NCI-H1105 (cell line): ENCODE measurements at places on chromosomes 2 and 18.

GRCh38 chr18:13550418-13551304, 175.7 kb downstream of the FAM210A start:
- no peak for DNase-seq

DNA sequence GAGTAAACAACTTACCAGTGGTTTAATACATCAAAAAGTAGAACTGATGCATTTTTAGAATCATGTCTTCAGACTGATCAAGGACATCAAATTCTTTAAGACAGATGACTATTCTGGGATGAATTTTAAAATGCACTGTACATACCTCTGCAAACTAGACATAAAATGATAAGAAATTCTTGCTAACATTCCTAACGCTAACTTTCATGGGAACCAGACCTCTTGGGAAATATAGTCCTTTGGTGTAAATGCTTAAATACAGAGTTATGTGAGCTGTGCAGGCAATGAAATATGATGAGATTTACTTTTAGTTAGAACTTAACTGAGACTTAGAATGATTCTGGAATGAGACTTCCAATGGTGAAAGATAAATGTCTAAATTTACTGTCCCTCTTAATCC, 562.0 kb downstream of the NR4A2 start:
- DNase-seq, result no peak

DNA sequence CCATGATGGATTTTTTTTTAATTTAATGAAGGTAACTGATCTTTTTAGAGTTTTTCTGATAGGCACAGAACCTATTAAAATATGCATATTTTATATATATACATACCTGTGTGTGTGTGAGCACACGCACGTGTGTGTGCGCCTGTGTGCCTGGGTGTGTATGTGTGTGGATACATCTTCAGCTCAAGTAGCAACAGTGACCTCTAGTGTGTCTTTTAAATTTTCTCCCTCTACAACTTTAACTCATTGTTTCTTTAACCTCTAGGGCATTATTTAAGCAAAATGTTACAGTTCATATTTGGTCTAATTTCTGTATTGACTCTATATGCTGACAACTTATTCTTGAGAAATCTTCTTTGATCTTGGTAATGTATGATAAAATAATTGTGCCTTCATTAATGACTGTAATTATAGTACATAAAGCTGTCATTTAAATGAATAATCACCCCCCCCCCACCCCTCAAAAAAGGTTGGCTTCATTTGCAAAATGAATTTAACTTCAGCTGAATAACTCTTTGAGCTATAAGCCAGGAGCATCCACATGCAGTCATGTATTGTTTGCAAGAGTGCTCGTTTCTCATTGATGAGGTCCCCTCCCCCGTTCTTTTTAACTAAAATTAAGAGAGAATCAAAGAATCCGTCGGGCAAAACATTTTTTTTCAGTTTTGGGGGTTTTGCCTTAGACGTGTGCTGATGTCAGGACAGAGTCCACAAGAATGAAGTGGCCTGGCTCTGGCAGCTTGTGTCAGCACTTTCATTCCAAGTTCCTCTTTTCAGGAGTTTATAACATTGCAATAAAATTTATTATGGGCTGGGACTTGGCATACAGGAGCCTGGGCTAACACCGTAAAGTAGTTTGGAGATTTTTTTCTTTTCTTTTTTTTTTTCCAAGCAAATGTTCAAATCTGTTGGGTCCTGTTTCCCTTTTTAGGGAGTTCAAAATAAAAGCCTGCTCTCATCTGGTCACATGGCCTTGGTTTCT, 80.0 kb downstream of the ETAA1 start:
- peak; percentile 37 for DNase-seq

DNA sequence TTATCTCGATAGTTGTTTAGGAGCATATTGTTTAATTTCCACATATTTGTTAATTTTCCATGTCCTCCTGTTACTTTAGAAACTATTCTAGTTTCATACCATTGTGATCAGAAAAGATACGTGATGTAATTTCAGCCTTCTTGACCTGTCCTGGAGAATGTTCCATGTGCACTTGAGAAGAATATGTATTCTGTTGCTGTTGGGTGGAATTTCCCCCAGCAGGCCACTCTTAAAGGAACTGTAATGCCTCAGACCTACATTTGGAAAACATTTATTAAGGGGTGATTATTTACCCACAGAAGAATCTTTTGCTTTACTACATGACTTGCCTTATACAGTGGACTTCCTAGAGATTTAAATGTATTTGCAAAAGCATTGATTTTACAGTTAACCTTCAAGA, 55.5 kb downstream of the LIMS1 start:
- no peak for DNase-seq

GRCh38 chr2:85959826-85960225, 71.0 kb upstream of the ST3GAL5 start:
- DNase-seq, result no peak

DNA sequence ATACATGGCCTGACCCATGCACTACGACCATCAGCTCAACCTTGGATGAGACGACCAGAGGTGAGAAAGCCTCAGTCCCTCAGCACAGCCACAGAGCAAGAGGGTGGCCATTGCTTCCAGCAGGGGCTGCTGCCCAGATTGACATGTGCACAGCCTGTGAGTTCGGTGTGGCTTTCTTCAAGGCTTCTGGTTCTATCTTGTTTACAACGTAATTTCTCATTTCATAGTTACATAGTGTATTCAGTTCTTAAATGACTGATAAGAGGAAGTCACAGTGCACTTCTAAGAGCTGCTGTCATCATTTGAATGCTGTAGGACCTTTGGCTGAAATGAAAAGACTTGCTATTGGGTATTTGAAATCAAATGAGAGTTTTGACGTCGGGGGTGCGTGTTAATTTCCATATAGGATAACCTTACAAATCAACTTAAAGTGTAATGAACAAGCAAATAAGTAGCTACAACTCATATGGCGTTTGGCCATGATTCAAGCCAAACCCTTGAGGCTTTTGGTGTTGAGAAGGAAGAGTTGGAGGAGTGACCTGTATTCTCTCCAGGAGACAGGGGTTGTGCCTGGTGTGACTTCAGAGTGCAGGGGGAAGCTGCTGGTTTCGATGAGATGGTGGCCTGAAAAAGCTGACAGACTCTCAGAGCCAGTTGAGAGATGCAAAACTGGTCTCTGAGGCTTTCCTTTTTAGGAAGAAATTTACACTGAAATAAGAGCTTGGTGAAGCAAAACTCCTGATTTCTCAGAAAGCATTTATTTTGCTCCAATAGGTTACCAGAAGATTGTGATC, 51.0 kb downstream of the TSHZ1 start:
- DNase-seq, result no peak

DNA sequence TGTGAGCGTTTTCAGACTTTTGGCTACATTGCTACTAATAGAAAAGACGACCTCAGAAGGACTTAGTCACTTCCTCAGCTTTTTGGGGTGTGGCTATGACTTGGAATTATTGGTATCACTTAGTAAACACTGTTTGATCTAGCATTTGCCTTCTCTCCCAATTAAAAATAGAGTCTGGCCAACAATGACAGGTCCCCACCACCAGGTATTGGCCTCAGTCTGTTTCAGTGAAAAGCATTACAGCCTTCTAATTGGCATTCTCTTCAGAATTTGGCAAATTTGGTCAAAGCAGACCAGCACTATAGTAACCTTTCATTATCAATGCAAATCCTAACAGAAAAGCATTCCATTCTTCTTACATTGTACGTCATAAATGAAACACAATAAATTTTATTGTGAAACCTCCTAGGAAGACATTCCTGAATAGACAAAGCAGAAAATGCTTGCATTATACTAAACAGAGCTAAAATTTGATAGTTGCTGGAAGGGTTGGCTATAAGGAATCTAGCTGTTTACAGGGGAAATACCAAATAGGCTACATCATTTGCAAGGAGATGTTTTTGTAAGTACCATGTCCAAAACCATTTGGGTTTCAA, 613.9 kb downstream of the IRS1 start:
- no peak for DNase-seq

DNA sequence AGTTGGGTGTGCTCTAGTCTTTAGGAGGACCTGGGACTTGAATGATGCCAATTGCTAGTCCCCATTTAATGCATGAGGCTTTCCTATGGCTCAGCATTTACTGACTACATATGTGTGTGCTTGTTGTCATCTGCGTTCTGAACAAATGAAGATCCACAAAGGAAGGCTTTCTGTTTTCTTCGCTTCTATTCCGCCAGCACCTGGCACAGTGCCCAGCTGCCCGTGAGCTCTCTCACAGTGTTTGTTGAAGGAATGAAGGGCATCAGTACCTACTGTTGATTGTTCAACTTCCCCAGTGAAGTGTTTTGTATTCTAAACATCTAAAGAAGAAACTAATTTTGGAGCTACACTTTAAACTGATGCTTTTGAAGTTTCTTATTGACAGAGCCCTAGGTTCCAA, 122.4 kb upstream of the LINC00305 start:
- DNase-seq, result peak; percentile 71

DNA sequence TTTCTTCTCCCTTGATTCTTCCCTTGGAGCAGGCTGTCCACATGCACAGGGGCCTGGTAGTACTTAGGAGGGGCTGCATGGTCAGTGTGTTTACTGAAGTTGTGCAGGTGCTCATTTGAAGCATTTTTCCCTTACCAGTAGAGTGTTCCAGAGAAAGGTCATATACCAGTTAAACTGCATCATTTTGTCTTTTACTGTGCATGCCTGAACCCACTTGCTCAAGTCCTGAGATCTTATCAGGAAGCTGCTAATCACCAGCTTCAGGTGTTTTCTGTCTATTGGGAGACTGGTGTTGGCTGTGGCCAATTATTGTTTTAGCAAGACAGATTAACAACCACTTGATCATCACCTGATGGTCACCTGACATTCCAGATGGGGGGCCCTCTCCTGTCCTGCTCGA, 676.6 kb downstream of the DPP10 start:
- no peak for DNase-seq

GRCh38 chr2:74639550-74639949, 8.6 kb downstream of the M1AP start:
- DNase-seq, result no peak

- DNase-seq, result no peak
These were observed 8.7 kb upstream of the ZBTB14 start for GRCh38 chr18:5304232-5304631.

DNA sequence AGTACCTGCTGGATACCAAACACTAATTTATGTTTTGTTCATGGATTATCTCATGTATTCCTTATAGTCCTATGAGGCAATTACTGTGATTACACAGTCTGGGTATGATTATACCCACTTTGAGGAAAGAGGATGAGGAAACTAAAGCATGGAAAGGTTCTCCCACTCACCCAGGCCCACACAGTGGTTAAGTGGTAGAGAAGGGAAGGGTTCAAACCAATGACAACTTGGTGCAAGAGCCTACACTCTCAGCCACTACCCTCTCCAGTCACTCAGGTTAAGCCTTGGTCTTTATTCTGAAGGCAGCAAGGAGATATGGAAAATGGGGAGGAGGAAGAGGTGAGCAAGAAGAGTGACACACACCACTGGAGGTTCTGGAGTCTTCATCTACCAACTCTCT, 64.5 kb upstream of the PPP1CB start:
- no peak for DNase-seq

DNA sequence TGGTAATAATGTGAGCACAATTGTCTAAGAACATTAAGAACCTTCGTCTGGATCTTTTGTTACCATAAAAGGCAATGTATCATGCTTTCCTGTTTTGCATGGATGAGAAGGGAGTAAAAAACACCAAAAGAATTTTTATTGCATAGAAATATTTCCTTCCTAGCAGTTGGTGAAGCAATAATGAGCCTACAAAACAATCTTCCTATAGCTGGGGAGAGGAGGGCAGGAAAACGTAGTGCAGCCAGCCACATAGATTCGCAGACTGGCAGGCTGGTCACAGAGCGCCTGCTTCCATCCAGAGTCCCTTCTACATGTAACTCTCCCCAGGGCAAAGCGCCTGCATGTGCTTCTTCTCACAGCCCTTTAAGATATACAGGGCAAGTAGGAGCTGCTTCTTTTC, 190.4 kb downstream of the BABAM2 start:
- no peak for DNase-seq

- DNase-seq, result no peak
These were observed 276.1 kb downstream of the BCL2 start for GRCh38 chr18:63043516-63043915.

- DNase-seq, result no peak
These were observed 427.9 kb downstream of the TXNL1 start for GRCh38 chr18:56210520-56210919.

DNA sequence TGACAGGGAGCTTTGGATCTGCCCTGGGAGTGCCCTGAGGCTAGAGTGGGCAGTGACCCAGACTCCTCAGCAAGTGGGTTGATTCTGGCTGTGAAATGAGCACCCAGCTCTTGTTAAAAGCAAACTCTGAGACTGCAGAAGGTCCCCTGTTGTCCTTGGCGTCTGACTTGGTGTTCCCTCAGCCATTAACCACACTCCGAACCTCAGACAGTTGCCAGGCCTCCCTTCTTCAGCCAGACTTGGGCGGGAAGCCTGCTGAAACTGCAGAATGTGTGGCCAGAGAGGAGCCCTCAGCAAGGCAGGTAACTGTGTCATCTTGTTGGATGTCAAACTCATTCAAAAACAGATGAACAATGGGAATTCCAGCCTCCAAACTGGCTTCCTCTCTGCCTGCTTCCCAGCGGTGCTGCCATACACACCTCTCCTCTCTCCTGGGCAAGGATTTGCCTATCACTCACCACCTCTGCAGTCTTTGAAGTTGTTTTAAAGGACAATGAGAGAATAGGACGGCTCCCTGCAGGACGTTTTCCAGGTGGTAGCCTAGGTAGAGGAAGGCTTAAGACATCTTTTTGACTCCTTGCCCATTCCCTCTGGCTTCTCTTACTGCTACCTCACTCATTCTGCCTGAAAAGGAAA, 38.9 kb upstream of the B3GNT2 start:
- no peak for DNase-seq

GRCh38 chr2:220277445-220277975, 650.1 kb downstream of the SLC4A3 start:
- no peak for DNase-seq

DNA sequence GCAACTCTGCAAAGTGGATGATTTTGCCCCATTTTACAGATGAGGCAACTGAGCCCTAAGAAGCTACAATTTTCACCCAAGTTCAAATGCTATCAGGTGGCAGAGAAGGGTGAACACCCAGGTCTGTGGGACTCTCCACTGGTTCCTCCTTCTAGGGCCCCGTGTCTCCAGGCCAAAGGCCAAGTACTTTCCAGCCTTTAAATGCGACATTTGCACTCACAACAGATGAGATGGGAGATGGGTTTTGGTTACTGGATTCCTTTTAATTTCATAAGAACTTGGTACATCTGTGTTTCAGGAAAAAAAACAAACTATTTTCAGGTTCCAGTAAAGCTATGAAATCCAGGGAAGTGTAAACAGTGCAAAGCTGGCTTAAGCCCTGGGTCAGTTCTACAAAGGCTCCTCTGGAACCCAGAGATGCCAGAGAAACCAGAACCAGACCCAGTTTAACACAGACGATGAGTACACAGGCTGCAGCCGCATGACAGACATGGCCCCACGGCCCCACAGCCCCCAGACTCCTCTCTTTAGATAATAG, 361.7 kb downstream of the ANAPC1 start:
- no peak for DNase-seq

GRCh38 chr2:112031473-112032223, 23.4 kb upstream of the TMEM87B start:
- peak; percentile 77 for DNase-seq
